NCI-H1417 (cell line): ENCODE measurements at places on chromosomes 1 and 21.

DNA sequence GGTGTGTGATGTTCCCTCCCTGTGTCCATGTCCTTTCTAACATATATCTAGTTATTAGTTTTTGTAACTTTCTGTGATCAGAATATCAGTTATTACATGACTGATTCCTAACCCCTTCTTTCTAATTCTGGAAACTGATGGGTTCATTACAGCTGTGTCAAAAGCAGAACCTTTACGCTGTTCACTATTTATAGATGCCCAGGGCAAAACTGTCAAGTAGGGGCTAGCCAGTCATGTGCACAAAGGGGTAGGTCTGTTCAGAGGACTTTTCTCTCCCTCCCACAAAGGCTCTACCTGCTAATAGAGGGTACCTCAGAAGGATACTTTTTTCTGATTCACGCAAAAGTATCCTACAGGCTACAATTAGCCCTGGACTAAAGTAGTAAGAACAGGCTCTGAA lies 79.2 kb downstream of the NRDC start:
- DNase-seq: no peak

- no peak for DNase-seq
These were observed 21.3 kb upstream of the LRRC3 start for GRCh38 chr21:44433791-44434567.

DNA sequence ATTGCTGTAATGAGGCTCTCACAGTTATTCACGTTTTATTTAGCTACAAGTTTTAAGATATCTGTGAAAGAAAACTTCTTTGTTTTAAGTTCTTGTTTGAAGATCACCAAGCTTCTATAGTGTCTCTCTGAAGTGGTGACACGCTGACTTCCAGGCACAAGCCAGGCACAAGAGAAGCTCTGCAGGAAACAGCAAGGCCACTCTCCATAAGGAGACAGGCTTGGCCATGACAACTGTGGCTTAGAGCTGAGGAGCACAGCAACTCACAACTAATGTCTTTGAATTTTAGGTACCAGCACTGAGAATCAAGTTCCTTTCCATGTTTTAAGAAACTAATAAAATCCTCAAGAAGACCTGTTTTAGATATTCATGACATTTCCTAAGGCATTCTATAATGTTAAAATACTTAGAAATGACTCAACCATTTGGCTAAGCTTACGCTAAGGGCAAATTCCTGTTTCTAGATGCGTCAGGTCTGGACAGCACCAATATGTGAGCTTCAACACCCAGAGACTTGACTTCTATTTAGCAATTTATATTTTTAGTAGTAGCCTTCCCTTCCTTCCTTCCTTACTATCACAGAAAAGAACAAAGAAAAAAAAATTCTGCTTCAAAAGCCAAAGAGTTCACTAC lies 40.2 kb downstream of the APP start:
- no peak for DNase-seq

GRCh38 chr1:3386205-3387002 lies 68.1 kb upstream of the ARHGEF16 start:
- no peak for DNase-seq

DNA sequence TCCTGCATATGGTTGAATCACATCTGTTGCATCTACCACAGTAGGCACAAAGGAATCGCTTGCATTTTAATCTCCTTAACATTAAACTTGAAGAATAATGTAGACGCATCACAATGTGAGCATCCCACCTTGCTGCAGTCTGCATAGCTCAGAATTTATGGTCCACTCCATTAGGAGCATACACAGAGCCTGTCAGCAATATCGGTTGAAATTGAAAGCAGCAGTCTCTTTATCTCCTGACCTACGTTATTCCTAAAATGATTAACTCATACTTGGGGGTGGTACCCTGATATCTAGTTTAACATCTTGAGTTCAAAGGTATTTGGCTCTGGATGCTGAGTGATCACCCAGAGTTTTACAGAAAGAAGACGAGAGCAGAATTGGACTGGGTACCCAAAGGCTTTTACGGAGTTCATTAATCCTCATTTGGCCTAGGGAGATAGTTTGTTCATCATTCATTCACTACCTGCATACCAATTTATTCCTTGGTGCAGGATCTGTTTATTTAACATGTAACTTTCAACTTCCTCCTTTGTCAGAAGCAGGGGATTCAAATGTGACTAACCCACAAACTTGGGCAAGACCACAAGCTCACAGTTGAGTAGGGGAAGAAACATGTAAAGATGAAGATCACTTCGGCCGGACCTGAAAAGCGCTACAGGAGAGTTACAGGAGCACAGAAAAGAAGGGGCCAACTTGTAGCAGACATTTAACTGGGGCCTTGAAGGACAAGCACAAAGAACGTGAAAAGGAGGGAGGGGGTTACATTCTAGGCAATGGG lies 187.9 kb downstream of the DAB1 start:
- DNase-seq: no peak

DNA sequence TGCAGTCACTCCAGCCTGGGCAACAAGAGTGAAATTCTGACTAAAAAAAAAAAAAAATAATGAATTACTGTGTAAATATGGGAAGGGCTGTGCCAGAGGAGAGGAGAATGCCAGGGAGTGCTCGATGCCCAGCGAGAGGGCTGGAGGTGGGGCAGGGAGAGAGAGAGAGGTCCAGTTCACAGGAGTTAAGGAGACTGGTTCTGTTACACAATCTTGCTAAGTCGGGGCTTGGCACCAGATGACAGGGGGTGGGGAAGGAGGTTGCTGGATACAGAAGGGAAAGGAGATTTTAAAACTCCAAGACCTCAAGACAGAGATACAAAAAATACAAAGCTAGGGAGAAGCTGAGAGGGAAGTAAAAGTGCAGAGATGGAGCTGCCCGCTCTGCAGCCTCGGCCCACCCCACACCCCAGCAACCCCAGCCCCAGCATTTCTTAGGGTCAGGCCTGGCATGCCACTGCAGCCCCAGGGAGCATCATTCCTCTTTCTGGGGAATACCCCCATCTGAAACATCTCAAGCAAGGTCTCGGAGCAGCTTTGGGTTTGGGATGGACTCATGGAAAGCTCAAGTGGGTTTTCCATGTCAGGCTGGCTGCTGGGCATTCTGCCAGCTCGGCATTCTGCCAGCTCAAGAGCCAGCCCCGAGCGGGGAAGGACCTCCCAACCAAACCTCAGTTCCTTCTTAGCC lies 991 bp downstream of the SELENBP1 start:
- peak; percentile 98 for DNase-seq

DNA sequence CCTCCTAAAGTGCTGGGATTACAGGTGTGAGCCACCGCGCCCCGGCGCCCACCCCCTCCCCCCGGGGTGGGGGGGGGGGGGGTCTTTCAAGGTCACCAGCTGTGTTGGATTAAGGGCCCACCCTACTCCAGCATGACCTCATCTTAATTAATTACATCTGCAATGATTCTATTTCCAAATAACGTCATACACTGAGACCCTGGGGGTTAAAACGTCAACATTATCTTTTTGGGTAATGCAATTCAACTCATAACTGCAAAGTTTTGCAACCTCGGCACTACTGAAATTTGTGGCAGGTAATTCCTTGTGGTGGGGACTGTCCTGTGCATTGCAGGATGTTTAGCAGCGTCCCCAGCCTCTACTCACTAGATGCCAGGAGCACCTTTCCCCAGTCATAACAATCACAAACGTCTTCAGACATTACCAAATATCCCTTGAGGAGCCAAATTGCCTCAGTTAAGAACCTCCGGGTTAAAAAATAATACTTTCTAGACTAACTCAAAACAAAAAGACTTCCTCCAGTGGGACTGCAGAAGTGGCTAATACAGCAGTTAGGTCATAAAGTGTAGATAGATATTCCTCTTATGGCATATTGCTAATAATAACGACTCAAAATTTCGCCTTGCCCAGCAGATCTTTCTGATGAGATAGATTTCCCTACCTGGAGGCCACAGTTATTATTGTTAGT lies 233.0 kb upstream of the KAZN start:
- no peak for DNase-seq
